NCI-H1417 (cell line): ENCODE measurements at places on chromosomes 4 and X.
A peak's percentile ranks its signal among the peaks of the same experiment; 100 is the strongest.

DNA sequence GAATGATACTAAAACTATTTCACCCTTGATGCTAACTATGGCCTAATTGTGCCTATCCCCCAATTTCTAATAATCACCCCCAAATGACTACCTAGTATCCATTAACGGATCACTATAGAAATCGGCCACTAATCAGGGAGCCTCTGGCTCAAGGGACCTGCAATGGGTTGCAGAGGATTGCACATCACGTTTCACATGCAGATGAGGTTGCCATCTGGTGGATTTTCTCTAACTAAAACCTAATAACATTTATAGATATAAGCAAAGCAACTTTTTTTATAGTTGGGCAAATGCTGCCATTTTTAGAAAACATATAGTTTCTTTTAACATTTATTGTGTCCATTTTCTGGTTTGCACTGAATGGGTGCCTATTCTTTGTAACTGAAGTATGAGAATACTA lies 28.3 kb upstream of the ALG13 start:
- DNase-seq = no peak

GRCh38 chrX:72609313-72609712 lies 36.7 kb upstream of the HDAC8 start:
- peak; percentile 4 for DNase-seq

DNA sequence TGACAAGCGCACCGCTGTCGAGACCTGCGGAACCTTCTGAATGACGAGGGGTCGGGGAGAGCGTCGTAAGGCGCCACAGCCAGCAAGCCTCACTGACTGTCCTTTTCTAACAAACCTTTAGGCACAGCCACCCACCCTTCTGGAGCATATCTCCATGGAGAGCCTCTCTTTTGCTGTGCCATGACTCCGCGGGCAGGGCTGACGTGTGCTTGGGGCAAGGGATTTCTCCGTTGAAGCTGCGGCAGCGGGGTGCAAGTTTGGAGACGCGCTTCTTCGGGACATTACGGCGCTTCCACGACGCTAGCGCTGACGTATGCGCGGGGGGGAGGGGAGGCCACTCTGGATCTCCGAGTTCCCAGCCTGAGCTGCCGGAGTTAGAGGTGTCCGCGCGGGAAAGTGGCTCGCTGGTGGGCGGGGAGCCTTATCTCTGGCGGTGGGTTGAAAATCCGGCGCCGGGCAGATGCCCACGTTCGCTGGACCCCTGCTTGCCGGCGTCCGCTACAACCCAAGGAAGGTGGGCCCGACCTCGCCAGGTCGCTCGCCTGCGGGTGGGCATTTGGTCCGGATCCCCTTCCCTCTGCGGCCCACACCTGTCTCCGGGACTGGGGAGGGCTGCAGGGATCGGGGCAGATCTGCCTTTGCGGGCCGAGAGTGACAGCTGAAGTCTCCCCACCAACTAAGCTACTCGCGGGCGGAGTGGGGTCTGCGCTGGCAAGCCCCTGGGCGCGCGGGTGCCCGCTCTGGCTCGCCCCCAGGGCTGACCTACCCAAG lies 543 bp upstream of the SLC10A7 start:
- peak; percentile 73 for DNase-seq

GRCh38 chr4:1367936-1368289 lies 20.9 kb downstream of the UVSSA start:
- DNase-seq = no peak

- DNase-seq = peak; percentile 21
Observed at GRCh38 chr4:110087070-110087708, 111.2 kb downstream of the ELOVL6 start.

DNA sequence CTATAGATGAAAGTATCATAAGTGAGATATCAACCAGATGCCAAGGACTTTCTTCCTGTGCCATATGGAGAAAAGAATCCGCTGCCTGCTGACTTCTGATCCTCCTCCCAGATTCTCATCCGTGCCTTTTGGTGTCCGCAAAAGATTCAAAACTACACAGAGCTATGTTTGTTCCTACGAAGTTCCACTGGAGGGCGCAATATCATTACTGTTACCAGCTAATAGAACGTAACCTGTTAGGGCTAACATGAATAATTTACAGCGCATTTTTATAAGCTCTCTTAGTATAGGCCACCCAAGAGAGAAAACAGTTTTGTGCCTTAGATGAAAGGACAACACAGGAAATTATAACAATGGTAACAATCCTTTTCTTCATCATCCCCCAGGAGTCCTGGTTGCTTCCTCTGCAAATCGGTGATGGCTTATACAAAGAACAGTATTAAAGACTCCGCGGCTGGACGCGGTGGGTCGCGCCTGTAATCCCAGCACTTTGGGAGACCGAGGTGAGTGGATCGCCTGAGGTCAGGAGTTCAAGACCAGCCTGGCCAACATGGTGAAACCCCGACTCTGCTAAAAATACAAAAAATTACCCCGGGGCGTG lies 22.8 kb upstream of the CENPVL3 start:
- DNase-seq = peak; percentile 85

GRCh38 chrX:57528670-57529255 lies 63.0 kb upstream of the ZXDB start:
- peak; percentile 39 for DNase-seq

DNA sequence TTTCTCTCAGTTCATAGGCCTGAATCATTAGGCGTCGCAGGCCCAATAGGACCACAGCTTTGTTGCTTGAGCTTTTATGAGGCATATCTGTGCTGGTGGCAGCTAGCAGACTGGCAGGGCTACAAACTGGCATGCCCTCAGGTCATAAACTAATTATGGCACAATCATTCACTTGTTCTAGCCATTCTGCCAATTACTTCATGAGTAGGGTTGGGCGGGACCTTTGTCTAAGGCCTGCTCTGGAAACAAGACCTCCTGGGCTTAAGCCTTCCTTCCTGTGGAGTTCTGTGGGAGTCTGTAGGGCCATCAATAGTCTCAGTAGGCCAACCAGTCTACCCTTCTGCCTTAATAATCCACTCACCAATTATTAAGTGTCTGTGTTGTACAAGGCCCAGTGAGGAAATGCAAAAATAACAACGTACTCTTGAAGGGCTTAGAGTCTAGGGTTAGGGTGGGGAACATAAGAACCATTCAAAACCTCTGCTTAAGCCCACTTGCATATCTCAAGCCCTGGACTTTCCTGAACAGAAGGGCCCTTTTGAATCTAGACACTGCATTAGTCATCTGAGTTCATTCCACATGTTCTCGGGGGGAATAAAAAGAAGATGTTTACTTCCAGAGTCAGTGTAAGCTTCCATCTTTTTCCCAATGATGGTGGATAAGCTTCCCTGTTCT lies 44.5 kb downstream of the SHROOM4 start:
- DNase-seq = no peak

- peak; percentile 54 for DNase-seq
Observed at GRCh38 chrX:132615391-132616131, 126.7 kb upstream of the MBNL3 start.

DNA sequence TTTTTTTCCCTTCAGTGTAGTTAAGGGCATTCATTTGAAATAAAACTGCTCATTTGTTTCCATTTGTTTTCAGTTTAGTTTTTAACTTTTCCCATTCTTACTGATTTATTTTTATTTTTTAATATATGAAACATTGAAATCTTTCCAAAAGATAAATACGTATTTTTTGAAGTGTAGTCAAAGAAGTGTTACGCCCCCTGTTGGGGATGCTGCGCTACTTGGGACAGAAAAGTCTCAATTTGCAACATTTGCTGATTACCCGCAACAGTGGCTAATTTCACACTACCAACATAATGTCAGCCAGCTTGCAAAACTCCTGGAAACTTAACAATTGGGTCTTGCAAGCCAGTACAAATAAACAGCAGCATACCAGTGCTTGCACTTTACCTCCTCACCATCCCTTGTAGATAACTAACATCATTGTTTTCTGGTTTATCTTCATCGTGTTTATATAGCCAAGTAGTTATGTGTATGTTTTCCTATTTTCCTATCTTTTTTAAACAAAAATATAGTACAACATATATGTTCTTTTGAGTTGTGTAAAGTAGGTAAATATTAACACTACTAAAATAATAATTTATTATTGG lies 158.6 kb downstream of the STPG2 start:
- DNase-seq = no peak

GRCh38 chrX:63471004-63471403 lies 119.9 kb upstream of the SPIN4 start:
- DNase-seq = no peak

DNA sequence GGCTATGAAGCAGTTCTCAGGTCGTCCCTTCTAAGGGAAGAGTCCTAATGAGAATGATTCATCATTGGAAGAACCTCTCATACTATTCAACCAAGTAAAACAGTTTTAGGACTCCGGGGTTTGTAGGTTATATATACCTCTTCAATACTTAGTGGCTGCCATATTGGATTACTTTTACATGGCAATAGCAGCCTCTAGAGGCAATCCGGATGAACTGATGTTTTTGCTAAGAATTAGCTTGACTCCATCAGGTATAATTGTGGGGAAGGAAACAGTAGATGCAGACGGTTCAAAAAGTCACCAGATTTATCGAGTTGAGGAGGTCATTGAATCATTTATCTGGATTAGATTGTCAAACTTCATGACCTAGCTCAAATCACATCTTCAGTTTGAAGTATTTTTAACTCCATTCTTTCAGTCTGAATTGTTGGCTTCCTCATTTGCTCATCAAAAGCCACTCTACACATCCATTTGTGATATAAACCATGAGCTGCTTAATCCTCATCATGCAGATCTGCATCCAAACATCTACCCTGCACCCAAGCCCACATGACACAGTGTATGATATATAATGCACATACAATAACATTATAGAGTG lies 28.4 kb downstream of the GUCY1B1 start:
- DNase-seq = peak; percentile 81

GRCh38 chr4:100605144-100605543 lies 87.3 kb upstream of the EMCN start:
- DNase-seq = no peak

- DNase-seq = no peak
Observed at GRCh38 chr4:3355266-3355748, 62.5 kb downstream of the RGS12 start.

DNA sequence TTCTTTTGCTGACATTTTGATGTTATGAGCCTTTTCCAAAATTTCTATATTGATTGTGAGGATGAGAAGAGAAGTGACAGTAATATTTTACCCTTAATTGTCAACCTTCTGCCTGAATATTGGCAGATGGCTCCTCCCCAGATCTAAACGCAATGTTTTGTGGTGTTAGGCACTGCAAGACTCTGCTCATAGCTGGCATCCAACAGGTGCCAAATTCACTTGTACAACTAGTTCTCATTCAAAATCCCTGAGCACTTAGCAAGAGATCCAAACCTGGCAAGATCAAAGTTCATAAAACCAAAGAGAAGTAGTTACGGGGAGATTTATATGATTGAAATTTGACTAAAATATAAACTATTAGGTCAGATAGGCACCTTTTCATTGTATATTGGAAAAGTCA lies 901.7 kb upstream of the INTU start:
- DNase-seq = no peak

DNA sequence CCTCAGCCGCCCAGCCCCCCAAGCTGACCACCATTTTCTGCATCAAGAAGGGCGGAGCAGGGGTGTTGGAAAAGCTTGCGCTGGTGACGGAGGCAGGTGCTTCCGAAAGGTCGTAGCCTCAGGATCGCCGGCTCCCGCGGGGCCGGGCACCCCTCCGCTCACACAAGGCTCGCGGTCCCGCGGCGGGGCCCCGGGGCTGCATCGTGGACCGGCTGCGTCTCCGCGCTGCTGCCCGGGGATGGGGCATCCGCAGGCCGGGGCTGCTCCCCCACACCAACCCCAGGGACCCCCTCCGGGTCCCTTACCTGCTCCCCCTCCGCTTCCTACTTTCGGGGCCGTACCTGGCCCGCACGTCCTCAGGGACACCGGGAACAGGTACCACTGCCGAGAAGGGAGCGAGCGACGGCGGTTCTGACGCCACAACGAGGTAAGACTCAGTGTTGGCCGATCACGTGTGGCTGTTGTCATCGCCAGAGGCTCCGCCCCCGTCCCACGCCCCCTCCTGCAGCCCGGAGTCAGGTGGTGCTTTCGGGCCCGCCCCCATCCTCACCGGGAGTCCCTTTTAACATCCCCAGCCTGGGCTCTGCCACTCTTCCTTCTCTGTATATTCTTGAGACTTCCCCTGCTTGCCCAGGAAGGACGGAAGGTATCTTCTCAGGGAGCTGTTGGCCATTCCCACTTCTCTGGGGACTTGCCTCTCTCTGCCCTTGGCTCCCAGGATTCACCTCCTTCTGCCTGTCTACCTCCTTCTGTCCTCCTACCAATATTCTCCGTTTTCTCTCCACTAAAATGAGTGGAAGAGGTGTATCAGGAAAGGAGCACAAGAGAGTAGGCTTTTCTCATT lies at the start of gene BEX2:
TSS of gene BEX2 (minus strand) at position 436 of the 844 bp plus-strand sequence. CDS start 1,014 bp downstream, outside the sequence.
- peak; percentile 60 for DNase-seq

DNA sequence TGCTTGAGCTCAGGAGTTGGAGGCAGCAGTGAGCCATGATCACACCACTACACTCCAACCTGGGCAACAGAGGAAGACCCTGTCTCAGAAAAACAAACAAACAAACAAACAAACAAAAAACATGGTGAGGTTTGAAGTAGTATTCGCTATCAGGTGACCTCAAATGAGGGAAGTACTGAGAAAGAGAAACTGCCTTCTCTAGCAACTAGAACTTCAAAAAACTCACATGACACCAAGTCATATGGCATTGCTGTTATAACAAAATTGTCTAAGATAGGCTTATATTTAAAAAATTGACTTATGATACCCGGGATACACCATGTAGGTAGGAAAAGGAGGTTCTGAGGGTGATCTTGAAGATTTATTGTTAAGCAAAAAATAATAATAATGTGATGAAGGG lies 10.3 kb downstream of the MPP1 start:
- no peak for DNase-seq

DNA sequence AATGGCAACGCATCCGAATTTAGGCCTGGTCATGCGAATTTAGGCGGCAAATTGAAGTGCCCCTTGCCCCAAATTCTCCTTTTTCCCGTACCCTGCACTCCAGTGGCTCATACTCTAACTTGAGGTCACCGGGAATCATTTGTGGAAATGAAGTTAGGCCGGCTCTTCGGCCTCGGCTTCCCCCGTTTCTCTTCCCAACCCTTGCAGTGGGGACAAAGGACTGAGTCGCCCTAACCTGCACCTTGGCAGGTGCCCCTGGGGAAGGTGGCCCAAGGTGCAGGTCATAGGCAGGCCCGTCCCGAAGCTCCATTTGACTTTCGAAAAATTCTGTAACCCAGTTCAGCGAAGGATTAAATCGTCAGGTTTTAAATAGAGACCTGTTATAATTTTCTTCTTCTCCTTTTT lies 811 bp downstream of the SRD5A3 start:
- DNase-seq = no peak

- DNase-seq = no peak
Observed at GRCh38 chr4:86615501-86615900, 21.4 kb downstream of the PTPN13 start.

GRCh38 chr4:111013846-111014245 lies 391.0 kb upstream of the PITX2 start:
- DNase-seq = no peak

GRCh38 chrX:155086202-155086840 lies 15.0 kb downstream of the BRCC3 start:
- DNase-seq = peak; percentile 9

GRCh38 chr4:179719766-179720450 lies 2277.7 kb upstream of the AGA start:
- DNase-seq = no peak

DNA sequence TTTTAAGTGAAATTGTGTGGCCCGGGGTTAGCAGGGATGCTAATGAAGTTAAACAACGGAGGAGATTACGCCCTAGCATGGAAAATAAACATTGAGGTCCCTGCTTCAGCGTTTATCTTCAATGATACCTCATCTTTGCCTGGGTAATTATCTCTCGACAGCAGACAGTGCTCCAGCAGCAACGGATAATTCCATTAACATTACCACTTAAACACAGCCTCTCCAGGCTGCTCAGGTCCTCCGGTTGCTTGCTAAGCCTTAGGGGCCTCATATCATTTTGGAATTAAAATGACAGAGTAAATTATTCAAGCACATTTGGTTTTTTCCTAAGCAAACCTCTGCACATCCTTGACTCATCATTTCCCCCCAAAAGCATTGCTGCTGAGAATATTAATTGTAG lies 281.5 kb upstream of the KLF3 start:
- DNase-seq = peak; percentile 92
